Activated T-cell treated with anti-CD3 and anti-CD28 coated beads, Interleukin-2, amount 50 U/mL, for 72 hours (primary cell): ENCODE measurements at places on chromosomes 2 and 18. TPM values are rescaled to one million over a fixed set of nuclear protein-coding genes. Genes with fewer than 3 reads are reported as not detected.

- DNase-seq = no peak
Measured at GRCh38 chr2:144459286-144459685, 60.6 kb downstream of the ZEB2 start.

DNA sequence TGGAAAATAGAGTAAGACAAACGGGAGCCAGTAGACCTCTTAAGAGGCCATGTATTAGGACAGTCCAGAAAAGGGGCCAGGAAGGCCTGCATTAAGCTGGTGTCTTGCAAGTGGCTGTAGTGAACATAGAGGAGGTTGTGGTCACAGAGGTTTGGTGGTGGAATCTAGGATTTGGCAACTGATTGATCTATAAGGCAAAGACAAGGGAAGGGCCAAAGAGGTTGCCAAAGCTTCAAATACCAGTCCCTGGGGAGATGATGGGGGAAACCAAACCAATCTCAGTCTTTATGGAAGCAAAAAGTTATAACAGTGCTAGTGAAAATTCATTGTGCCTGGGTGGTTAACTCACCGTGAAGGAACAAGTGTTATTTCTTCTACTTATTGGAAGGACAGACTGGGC lies 28.7 kb upstream of the RTN4 start:
- DNase-seq = no peak

DNA sequence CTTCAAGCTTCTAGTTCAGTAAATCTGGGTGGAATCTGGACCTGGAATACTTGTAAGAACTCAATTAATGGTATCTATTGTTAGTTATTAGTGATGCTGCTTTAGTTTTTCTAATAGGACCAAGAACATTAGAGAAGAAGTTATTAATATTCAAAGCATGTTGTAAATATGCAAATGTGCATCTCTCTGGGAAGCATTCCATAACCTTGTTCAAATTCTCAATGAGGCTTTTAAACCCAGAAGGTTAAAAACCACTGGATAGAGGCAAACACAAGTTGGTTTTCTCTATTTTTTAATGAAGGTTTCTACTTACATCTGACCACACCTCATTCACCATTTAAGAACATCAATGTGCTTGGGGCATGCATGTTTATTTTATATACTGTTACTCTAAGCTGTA lies 16.1 kb upstream of the ACVR1C start:
- DNase-seq = no peak

DNA sequence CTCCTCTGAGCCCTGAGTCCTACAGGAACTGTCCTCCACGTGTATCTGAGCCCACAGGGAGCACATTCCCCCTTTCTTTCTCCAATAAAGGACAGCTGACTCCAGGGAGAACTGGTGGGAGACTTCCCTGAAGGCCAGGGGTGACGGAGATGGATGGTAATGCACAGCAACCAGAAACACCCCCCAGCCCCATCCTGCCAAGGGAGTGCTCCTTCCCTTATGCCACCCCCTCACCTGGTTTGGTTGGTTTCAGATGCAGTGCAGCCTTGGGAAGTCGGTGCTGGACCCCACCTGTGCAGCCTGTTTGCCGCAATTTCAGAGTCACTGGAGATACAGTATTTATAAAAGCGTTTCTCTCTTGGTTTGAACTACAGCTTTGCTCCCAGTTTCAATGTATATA lies 24.0 kb downstream of the GPR55 start:
- no peak for DNase-seq

- DNase-seq = no peak
Measured at GRCh38 chr2:58638256-58638805, 397.2 kb upstream of the FANCL start.

- DNase-seq = no peak
Measured at GRCh38 chr2:76613330-76613729, 902.6 kb upstream of the GCFC2 start.

- DNase-seq = peak; percentile 67
Measured at GRCh38 chr2:157596992-157597681, 31.5 kb downstream of the ACVR1C start.

DNA sequence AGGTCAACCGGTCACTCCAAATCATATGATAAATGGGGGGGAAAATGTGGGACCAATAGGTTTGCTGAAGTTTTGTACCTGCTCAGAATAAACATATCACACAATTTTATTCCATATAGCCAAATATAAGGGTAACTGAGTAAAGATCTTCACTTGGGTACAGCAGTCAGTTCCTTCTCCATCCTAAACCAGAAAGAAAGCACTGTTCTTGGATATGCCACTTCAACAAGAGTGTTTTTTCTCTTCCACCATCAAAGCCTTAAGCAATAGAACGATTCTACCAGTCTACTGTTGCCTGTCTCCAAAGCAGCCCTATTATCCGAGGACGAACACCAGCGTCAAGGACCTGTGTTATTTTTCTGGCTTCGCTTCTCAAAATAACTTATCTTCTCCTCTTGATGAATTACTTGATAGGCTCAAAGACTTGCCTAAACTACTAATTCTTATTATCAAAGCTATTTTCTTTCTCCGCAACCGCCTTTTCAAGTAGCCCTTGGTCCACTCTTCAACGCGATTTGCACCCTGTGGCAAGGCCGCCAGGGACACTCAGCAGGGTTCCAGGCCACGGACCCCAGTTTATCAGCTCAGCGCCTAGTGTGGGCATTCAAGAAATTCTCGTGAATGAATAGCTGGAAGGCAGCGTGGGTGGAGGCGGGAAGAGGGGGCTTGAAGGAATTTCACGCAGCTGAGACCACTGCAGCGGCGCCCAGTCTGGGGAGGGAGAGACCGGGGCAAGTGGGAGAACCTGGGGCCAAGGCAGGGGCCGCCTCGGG lies 646 bp downstream of the ALS2 start:
- no peak for DNase-seq

GRCh38 chr2:230140667-230141066 lies 71.9 kb upstream of the SLC16A14 start:
- DNase-seq = no peak

DNA sequence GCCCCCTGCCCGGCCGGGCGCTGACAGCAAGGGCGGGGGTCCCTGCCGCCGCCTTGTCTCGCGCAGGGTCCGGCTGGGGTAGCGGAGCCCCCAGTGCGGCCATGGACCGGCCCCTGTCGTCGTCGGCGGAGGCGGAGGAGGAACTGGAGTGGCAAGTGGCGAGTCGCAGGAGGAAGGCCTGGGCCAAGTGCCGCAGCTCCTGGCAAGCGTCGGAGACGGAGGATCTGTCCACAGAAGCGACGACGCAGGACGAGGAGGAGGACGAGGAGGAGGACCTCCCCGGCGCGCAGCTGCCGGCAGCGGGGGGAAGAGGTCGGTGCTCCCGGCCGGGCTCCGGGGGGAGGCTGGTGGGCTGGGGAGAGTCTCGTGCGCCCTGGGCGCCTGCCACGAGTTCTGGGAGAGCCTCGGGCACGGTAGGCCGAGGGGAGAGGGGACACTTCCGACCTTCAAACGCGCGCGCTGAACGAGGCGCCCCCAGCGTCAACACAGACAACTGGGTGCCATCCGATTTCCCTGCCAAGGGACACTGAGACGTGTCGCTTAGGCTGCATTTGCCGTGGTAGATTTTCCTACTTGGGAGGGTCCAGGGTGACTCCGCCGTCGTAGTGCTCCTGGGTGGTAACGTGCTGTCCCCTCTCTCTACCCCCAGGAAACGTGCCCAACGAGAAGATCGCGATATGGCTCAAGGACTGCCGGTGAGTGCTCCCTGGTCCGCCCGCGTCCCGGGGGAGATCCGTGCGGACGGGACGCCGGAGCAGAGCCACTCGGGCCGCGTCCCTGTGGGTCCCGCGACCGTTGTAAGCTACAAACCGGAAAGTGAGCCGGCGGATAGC lies 652 bp downstream of the ITPRID2 start:
- peak; percentile 77 for DNase-seq

Gene EGR4
- 2.1 TPM for total RNA-seq

Gene CYS1
- 0.46 TPM for total RNA-seq

Gene DNER
- not detected for total RNA-seq

Gene TUBA3E
- total RNA-seq = not detected

Gene SNED1
- 4.1 TPM for total RNA-seq

Gene SP110
- total RNA-seq = 128 TPM
